ENCODE measurements at places on chromosomes 3 and 15.

GRCh38 chr15:97141871-97142270, 811.4 kb downstream of the NR2F2 start:
- no peaks in the 10 kb centered on the region for H3K4me1 ChIP-seq
- H3K4me3 ChIP-seq = no peak overlapping the region
- no peaks in the 10 kb centered on the region for H3K27me3 ChIP-seq

DNA sequence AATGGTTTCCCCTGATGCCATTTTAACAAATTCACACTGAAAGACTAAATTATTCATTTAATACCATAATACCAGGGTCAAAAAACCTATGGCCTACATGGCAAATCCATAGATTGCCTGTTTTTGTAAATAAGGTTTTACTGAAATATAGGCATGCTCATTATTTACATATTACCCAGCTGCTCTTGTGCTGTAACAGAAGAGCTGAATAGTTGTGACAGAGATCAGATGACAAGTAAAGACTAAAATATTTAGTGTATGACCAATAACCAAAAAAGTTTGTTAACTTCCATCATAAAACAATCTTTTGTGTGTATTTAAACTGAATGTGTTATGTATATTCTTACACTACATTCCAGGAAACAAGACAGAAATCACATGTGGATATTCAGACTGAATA, 60.2 kb downstream of the DENND4A start:
- H3K4me3 ChIP-seq = no peak overlapping the region
- no peak overlapping the region for H3K27ac ChIP-seq
- DNase-seq = no peak
- no peaks in the 10 kb centered on the region for H3K27me3 ChIP-seq

DNA sequence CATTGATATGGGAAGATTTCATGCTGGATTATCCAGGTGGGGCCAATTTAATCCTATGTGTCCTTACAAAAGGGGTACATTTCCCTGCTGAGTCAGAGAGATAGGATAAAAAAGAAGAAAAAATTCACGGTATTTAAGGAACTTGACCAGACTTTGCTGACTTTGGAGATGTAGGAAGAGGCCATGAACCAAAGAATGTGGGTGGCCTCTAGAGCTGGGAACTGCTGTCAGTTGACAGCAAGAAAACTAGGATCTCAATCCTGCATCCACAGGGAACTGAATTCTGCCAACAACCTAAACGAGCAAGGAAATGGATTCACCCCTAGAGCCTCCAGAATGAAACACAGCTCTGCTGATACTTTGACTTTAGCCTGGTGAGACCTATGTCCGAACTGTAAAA, 148.1 kb upstream of the SLC24A5 start:
- H3K36me3 ChIP-seq = no peaks in the 10 kb centered on the region
- no peaks in the 10 kb centered on the region for H3K27me3 ChIP-seq
- H3K4me3 ChIP-seq = no peak overlapping the region

DNA sequence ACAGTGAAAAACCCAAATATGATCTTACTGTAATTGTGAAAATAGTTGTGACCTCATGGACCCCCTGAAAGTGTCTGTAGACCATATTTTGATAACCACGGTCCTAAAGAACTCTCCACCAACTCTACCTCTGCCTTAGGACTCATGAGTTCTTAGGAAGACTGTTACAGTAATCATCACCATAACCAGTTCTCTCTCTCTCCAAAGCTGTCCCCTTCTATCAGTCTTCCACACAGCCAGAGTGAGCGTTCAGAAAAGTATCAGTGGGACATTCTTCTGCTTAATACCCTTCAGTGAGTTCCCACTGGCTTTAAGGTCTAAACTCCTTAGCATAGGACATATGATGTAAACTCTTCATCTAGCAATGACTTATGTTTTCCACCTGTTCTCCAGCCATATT, 27.6 kb upstream of the ST6GAL1 start:
- no peak overlapping the region for H3K27ac ChIP-seq
- H3K4me1 ChIP-seq = no peaks in the 10 kb centered on the region
- H3K27me3 ChIP-seq = no peaks in the 10 kb centered on the region
- no peak overlapping the region for H3K4me3 ChIP-seq

DNA sequence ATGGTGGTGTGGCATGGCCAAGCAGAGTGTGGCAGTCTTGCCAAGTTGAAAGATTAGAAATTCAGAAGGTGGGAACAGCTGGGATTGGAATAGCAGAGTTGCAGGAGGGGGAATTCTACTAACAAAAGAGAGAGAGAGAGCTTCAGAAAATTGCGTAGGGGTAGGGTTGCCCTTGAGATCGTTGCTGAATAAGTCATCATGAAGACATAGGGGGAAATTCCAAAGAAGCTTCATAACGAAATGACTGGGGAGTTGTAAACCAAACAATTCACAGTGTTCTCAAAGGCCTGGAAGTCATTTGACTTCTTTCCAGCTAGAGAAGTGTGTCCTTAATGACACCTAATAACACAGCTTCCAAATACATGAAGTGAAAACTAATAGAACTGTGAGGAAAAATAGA, 26.3 kb upstream of the TIPARP start:
- H3K4me3 ChIP-seq = no peak overlapping the region
- peaks cover 21% of the 10 kb centered on the region for H3K4me1 ChIP-seq
- DNase-seq = no peak

DNA sequence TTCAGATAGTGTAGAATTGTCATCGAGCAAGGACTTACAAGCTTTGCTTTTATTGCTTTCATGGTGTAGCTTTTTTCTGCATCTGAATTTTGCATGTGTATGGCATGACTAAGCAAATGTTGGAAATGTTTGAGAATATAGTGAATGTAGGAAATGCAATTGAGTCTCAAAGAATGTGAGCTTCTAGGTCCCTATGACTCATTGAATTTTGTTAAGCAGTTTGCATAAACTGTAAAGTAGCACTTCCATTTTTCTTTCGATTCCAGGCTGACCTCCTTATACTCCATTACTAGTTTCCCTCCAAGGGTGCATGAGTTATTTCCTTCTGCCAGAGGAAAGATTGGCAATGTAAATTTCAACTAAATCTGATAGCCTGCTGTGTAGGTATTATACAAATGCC, 619.2 kb downstream of the DIPK2A start:
- no peak overlapping the region for H3K4me3 ChIP-seq
- no peaks in the 10 kb centered on the region for H3K4me1 ChIP-seq
- DNase-seq = no peak
- H3K27me3 ChIP-seq = no peaks in the 10 kb centered on the region
